ENCODE measurements at places on chromosomes 4 and X.

DNA sequence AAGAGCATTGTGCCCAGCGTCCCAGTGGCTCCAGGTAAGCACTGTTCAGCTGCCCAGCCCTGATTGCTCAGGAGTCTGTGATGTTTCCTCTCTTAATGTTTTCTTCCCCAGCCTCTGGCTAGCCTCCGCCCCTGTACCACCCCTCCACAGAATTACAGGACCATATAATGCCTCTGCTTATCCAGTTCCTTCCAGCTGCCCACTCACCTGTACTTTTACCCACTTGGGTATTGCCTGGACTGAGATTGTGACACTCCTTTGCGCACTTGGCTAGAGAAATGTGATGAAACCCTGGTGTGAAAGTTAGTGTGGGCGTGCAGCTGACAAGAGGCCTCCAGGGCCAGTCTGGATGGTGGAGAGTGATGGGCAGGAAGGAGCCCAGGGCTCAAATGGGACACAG, at the start of gene AWAT2:
Gene AWAT2, minus strand, starts transcription at position 14 of the 400 bp plus-strand sequence. Its CDS starts 6 bp downstream, at position 8.
- DNase-seq: no peak

DNA sequence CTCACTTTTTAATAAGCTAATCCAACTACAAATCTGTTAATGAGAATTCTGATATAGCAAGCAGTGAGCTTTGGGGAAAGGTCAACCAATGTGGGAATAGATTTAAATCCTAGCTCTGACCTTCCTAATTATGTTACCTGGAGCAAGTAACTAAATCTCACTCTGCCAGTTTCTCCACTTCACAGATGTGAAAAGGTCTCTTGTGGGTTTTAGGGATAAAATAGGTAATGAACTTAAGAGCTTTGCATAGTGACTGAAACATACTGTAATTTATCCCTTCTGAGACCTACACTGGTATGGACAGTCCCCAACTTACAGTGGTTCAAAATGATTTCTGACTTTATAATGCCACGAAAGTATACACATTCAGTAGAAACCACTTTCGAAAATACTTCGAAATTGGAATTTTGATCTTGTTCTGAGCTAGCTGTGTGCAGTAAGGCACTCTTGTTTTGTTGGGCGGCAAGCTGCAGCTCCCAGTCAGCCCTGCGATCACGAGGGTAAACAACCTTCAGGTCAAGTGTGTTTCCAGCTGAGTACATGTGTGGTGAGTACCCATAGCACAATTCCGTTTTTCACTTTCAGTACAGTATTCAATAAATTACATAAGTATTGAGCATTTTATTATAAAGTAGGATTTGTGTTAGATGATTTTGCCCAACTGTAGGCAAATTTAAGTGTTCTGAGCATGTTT, 93.7 kb downstream of the ADGRL3 start:
- DNase-seq: no peak

- no peak for DNase-seq
Measured at GRCh38 chr4:134883831-134884449, 682.4 kb upstream of the PABPC4L start.

GRCh38 chr4:1511441-1512041, 105.3 kb upstream of the NKX1-1 start:
- DNase-seq: no peak

- no peak for DNase-seq
Measured at GRCh38 chr4:16537926-16538325, 311.7 kb upstream of the TAPT1 start.

GRCh38 chr4:111905511-111905910, 239.7 kb upstream of the FAM241A start:
- no peak for DNase-seq

- DNase-seq: no peak
Measured at GRCh38 chrX:85017721-85018120, 14.0 kb downstream of the APOOL start.

GRCh38 chr4:87120411-87121162, 99.8 kb downstream of the KLHL8 start:
- no peak for DNase-seq

- DNase-seq: no peak
Measured at GRCh38 chrX:133054761-133055405, 42.0 kb downstream of the USP26 start.

- no peak for DNase-seq
Measured at GRCh38 chr4:33566649-33567048, 2677.7 kb downstream of the ARAP2 start.

- no peak for DNase-seq
Measured at GRCh38 chrX:154019061-154019621, 561 bp downstream of the IRAK1 start.

DNA sequence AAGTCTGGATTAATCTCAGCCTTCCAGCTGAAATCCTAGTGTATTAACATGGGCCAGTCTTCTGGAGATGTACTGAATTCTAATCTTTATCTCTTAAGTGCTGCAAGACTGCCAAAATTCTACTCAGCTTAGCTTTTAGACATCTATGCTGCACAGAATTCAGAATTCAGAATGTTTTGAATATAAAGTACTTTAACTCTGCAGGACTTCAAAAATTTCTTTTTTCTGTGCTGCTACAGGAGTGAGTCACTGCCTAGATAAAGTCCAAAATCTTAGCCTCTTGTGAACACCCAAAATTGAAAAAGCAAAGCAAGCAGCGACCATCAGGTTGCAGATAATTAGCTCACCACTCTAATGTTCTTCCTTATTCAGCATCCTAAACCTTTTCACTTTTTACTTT, 1092.6 kb upstream of the PCDH10 start:
- DNase-seq: no peak

DNA sequence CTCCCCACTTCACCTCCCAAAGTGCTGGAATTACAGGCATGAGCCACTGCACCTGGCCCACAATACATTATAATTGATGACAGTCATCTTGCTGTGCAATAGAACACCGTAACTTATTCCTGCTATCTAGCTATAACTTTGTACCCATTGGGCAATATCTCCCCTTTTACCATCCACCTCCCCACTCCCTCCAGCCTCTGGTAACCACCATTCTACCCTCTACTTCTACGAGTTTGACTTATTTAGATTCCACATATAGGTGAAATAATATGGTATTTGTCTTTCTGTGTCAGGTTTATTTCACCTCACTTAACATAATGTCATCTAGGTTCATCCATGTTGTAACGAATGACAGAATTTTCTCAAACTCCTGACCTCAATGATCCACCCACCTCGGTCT, 8.2 kb upstream of the TEX11 start:
- DNase-seq: no peak

- DNase-seq: no peak
Measured at GRCh38 chr4:145886871-145887240, 51.8 kb downstream of the ZNF827 start.

DNA sequence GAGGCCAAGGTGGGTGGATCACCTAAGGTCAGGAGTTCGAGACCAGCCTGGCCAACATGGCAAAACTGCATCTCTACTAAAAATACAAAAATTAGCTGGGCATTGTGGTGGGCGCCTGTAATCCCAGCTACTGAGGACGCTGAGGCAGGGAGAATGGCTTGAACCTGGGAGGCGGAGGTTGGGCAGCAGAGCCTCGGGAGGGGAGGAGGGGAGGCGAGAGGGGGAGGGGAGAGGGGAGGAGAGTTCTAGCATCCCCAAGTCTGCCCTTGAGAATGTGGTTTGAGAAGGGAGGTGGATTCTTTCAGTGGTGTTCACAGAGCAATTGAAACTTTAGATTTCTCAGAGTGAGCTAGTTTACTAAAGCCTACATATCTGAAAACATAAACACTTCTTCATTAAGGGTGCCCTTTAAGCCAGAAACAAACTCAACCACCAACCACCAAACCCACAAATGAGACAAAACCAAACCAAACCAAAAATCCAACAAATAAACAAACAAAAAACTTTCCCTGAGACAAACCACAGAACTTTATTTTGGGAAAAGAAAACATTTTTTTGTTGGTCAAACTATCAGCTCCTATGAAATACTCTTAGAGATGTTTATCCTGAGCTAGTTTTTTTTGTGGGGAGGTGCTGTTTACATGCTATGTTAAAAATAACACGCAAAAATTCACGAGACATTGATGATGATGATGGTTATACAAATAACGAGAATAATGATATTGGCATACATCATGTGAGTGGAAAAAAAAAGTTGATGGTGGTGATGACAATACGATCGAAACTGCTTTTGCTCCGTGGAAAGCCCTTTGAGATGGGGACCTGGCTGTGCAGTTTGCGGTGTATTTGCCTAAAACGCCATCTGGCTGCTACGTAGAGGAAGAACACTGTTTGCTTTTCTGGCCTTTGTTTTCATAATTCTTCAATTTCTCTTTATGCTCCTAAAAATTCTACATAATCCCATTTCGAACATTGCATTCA, 98.2 kb upstream of the PRKX start:
- no peak for DNase-seq

GRCh38 chr4:188287169-188287894, 148.1 kb downstream of the TRIML1 start:
- no peak for DNase-seq

GRCh38 chr4:150976478-150977118, 38.5 kb downstream of the LRBA start:
- no peak for DNase-seq

DNA sequence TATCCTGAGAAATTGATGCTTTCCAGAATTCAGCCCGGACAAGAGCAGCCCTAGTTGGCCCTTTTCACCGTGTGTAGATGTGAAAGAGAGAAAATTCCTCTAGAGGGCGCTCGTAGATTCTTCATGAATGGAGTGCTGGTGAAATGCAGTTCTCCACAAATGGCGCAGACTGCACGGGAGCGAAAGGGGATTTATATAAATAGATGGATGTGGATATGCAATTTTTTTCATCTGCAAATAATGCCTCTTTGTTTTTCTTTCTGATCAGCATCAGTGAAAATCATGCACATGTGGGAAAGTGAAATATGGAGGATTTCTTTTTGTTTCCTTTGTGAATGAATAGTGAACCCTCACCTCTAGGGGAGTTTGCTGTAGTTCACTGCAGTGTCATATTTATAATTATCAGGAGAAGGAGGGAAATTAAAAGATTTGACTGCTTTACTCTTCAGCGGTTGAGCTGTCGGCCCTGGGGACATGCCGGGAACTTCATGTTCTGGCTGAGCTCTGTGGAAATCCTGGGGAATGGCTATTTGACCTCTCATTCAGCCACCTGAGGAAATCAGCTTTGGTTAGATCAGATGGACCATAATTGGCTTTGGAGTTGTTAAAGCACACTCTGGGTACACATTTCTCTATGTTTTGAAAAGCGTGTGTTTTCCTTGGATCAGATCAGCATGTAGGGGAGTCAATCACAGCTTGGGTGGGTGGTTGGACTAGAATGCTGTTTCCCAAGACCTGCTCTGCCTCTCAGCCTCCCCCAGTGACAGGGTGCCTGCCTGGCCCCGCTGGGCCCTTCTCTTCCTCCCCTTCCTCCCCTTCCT, 115.0 kb upstream of the SHISA3 start:
- peak; percentile 45 for DNase-seq

- DNase-seq: no peak
Measured at GRCh38 chr4:4289055-4289454, 899 bp downstream of the LYAR start.

- DNase-seq: peak; percentile 39
Measured at GRCh38 chr4:123616951-123617461, 220.4 kb downstream of the SPRY1 start.

- DNase-seq: no peak
Measured at GRCh38 chr4:52956691-52957090, 94.6 kb downstream of the RASL11B start.

- peak; percentile 41 for DNase-seq
Measured at GRCh38 chrX:69093960-69094871, 71.0 kb downstream of the PJA1 start.

GRCh38 chrX:10016519-10017132, 49.5 kb downstream of the CLDN34 start:
- no peak for DNase-seq

DNA sequence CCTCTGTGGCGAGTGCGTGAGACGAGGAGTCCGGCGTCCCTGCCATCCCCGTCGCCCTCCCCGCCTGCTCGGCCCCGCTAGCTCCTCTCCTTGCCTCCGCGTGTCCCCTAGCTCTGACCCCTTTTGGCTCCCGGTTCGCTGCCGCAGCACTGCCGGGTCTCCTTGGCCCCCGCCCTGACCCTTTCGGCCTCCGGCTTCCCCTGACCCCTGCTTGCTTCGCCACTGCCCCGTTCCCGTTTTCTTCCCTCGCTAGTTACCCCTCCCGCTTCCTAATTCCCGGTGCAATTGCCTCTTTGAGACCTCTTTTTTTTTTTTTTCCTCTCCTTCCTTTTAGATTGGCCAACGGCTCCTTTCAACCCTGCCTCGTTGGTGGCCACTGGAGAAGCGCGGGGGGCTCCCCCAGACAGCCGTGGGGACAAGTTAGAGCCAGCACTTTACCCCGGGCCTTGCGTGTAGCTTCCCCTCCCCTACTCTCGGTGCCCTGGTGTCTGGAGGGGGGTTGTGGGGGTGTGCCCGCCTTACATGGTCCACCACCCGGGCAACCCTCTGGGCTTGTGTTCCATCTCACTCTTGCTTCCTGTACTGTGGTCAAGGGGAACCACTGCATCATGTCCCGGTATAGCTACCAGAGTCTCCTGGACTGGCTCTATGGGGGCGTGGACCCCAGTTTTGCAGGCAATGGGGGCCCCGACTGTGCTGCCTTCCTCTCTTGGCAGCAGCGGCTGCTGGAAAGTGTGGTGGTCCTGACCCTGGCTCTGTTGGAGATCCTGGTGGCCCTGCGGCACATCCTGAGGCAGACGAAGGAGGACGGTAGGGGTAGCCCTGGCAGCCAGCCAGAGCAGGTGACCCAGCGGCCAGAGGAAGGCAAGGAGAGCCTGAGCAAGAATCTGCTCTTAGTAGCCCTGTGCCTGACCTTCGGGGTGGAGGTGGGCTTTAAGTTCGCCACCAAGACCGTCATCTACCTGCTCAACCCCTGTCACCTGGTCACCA, 548 bp downstream of the TMEM164 start:
- DNase-seq: no peak

GRCh38 chr4:140085062-140085622, 68.8 kb downstream of the MAML3 start:
- no peak for DNase-seq

DNA sequence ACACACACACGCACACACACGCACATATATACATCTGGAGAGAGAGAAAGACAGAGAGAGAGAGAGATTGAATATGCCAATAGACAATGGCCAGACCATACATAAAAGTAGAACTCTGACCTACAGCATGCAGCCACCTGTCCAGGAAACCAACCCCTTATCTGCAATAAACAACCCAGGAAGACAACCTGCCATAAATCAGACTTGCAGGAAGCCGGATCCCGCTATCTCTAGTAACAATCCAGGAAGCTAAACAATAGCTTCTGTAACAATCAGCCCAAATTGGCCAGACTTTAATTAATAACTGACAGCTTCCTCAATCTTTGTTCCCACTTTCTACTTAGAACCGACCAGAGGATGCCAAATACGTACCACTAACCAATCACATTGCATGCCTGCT, 173.2 kb downstream of the LDB2 start:
- no peak for DNase-seq

DNA sequence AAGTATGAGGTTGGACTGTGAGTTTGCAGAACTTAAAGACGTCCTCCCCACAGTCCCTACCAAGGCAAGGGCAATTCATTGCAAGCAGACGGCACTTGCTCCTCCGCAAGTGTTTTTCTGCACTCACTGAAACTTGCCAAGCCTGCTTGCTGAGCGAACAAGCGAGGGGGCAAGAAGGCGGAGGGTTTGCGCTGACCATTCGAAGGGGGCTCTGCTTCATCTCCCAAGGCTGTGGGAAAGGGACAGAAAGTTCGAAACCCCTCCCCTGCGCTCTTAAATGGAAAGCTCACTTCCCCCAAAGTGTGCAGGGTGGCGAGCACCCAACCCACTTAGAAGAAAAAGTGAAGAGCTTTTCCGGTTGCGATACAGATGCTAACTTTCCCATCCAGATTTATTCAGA, 1.4 kb downstream of the MID1 start:
- DNase-seq: no peak

- no peak for DNase-seq
Measured at GRCh38 chr4:73734530-73735001, 5.8 kb upstream of the CXCL8 start.

Measured in NCI-H1105 (cell line).